MG63 (cell line): ENCODE measurements at places on chromosomes 16 and 17.
A peak's percentile ranks its signal among the peaks of the same experiment; 100 is the strongest.

DNA sequence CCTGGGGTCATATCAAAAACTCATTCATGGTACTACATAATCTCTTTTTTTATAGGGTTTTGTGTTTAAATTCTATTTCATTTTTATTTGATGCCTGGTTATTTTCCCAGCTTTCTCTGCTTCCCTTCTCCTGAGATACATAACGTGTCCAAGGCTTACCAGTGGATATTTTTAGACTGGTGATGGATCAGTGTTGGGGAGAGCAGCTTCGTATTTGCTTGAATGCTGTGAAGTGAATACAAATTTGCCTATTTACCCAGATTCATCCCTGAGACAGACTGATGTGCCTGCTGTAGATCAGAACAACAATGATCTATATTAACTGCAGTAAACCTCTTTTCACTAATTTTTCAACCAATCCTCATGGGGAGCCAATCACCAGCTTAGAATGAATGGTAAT is 43.2 kb upstream of the FOXJ1 start:
- DNase-seq, result no peak

- DNase-seq, result no peak
Measured at GRCh38 chr16:57388359-57389086, 16.0 kb upstream of the CCL17 start.

DNA sequence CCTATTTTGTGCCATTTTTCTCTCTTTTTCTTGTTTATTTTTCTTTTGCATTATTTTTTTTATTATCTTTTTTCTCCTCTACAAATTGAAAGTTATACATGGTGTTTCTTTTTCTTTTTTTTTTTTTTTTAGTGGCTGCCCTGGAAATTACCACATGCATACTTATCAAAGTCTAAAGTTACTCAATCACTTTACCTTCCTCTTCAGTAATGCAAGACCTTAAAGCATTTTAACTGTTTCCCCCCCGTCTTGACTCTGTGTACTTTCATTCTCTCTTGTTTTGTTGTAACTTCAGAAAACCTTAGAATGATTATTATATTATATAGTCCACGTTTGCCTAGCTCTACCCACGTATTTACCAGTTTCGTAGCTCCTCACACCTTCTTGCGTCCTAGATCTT is 33.3 kb upstream of the SMPD3 start:
- DNase-seq, result no peak

- no peak for DNase-seq
Measured at GRCh38 chr17:28413804-28414203, 7.8 kb upstream of the SLC46A1 start.

DNA sequence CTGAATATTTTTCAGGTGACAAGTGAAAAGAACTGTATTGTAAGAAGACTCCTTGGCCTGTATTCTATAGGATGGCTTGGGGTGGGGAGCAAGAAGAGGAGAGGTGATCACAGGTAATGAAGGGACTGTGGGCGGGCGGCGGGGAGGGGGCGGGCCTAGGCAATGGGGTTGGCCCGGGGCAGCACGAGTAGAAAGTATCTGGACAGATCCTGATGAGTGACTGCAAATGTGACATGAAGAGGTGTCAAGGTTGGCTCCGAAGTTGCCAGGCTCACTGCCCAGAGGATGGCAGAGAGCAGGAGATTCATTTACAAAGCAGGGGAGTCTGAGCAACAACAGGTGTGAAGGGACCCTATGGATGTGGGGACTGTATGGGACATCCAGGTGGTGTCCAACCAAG is 10.8 kb upstream of the G6PC1 start:
- DNase-seq, result no peak

- peak; percentile 98 for DNase-seq
Measured at GRCh38 chr16:3020604-3021448, 658 bp downstream of the TNFRSF12A start.

- DNase-seq, result no peak
Measured at GRCh38 chr17:3475812-3476610, at the start of gene ASPA. Gene ASPA (plus strand): TSS chr17:3475997. CDS start chr17:3476160, 163 bp downstream.

- DNase-seq, result no peak
Measured at GRCh38 chr16:84879569-84880487, 60.0 kb downstream of the CRISPLD2 start.

DNA sequence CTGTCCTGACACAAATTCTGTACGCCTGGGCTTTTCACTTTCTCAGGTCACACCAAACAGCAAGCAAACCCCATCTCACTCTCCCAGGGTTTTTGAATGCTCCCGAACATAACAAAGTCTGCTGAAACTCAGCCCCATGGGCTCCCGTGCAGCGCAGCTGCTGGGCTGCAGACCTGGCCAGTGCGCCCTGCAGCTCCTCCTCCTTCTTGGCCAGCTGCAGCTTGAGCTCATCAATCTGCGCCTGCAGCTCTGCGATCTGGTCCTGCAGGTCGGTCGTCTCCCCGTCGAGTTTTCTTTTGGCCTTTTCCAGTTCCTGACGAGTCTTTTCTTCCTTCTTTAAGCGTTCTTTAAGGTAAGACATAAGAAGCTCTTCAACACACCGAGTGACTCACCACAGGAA is 70.5 kb downstream of the NDEL1 start:
- DNase-seq, result no peak
